Daoy (cell line): ENCODE measurements at places on chromosomes 7 and 10. TPM values are rescaled to one million over a fixed set of nuclear protein-coding genes. Genes with fewer than 3 reads are reported as not detected.

The EN2 gene
- 1.4 and 3.5 TPM in 2 replicates for total RNA-seq

- DNase-seq: peak; percentile 58
Observed at GRCh38 chr7:107996072-107996882, 6.7 kb downstream of the LAMB1 start.

GRCh38 chr10:9709849-9710248 is 1307.8 kb upstream of the CELF2 start:
- no peak for DNase-seq

The KLLN gene
- total RNA-seq: 0.12 TPM in 1 of 2 replicates, not detected in the other
